AG04449 (cell line): ENCODE measurements at places on chromosomes 2 and 18.

GRCh38 chr18:475202-476031 is 25.1 kb downstream of the COLEC12 start:
- peak; percentile 70 for DNase-seq

GRCh38 chr2:109635426-109636304 is 21.5 kb downstream of the SOWAHC start:
- no peak for DNase-seq

DNA sequence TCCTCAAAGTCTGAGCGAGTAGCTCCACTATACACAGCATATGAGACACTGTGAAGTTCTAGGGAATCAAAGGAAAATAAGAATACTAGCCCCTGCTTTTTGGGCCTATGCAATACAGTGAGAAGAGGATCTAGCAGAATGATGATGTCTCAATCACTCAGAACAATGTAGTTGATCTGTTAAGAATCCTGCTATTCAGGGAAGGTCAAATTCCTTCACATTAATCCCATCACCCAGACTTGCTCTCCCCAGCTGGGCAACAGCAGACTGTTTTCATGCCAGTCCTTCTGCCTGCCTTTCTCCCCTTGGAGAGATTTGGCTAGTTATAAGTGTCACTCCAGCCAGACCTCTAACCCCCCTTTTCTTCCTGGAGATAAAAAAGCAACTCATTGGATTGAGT is 230.0 kb upstream of the EPHA4 start:
- no peak for DNase-seq

DNA sequence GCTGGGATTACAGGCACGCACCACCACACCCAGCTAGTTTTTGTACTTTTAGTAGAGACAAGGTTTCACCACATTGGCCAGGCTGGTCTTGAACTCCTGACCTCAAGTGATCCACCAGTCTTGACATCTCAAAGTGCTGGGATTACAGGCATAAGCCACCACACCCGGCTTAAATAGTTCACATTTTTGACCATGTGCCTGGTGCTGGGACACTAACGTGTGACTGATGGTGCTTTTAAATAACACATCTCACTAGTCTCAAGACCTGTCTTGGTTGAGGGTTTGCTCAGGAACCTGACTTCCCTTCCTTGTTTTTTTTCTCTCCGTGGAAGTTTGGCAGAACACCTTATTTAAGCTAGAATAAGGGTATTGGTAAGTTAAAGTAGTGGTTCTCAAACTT is 8.5 kb downstream of the FMNL2 start:
- no peak for DNase-seq

DNA sequence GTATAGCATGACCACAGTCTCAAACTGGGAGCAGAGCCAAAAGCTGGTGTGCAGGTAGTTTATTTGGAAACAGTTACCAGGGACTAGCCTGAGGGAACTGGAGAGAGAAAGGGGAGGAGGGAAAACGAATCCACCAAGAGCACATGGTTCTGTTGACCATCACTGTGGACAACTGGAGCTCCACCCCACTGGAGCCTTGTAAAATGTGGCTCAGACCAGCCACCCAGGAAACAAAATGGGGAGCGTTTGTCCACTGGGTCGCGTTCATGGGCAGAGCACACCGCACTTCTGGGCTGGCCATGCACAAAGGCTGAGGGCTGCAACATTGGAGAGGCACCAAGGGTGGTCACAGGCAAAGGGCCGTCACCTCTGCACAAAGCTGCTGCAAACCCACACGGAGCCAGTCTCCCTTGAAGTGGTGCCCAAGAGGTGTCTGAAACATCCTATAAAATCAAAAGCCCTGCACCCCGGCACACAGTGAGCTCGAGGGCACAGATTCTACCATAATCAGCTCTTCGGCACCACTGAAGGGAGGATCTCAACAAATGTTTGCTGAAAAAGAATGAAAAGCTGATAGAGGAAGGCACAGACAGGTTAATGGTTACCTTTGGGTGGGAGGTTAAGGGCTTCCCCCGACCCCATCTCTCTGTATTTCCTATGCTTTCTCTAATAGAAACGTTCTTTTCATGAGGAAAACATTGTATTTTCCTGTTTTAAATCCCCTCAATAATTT is 192.9 kb downstream of the INHBB start:
- no peak for DNase-seq
